Naive thymus-derived CD4-positive, alpha-beta T cell (primary cell): ENCODE measurements at places on chromosomes 11 and 22. TPM values are rescaled to one million over a fixed set of nuclear protein-coding genes. Genes with fewer than 3 reads are reported as not detected.

DNA sequence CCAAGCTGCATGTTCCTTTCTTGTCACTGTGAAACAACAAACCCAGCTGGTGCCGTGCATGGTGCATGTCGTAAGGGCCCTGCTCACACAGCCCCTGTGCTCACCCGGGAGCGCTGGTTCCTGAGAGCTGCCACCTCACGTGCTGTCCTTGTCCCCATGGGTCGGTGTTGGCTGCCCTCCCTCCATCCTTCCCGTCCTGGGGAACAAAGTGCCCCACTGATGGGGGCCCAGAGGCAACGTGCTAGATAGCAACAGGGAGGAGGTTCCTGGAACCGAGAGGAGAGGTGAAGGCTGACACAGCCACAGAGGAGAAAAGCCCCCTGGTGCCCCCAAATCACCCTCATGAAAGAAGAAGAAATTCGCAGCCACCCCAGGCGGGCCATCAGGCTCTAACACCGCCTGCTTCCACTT lies 56.6 kb upstream of the SLC22A12 start:
- no peak for DNase-seq

GRCh38 chr11:119056421-119056999 lies 495 bp downstream of the HYOU1 start:
- peak; percentile 30 for DNase-seq

DNA sequence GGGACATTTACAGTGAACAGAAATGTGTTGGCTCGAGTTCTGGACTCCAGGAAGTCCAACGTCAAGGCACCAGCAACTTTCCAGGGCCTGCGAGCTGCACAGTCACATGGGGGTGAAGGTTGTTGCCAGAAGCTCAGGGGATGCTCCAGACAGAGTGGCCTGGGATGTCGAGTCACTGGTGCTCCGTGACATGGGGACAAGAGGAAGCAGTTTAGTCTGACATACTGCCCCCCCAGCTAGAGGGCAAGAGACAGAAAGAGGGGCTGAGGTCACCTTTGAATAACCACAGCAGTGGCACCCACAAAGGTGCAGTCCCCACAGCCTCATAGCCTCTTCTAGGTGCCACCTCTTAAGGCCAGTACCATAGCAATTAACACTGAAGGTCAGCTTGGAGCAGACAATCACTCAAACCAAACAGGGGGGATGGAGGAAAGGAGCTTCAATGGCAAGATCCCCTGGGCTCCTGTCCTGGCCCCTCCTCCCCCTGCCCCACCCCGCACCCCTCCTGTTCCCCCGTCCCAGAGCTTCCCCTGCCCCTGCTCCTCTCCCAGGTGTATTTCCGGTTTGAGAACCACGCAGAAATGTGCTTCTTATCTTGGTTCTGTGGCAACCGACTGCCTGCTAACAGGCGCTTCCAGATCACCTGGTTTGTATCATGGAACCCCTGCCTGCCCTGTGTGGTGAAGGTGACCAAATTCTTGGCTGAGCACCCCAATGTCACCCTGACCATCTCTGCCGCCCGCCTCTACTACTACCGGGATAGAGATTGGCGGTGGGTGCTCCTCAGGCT lies 3.8 kb downstream of the APOBEC3D start:
- peak; percentile 28 for DNase-seq

GRCh38 chr22:36385491-36386350 lies 2.0 kb downstream of the MYH9 start:
- DNase-seq: peak; percentile 40

DNA sequence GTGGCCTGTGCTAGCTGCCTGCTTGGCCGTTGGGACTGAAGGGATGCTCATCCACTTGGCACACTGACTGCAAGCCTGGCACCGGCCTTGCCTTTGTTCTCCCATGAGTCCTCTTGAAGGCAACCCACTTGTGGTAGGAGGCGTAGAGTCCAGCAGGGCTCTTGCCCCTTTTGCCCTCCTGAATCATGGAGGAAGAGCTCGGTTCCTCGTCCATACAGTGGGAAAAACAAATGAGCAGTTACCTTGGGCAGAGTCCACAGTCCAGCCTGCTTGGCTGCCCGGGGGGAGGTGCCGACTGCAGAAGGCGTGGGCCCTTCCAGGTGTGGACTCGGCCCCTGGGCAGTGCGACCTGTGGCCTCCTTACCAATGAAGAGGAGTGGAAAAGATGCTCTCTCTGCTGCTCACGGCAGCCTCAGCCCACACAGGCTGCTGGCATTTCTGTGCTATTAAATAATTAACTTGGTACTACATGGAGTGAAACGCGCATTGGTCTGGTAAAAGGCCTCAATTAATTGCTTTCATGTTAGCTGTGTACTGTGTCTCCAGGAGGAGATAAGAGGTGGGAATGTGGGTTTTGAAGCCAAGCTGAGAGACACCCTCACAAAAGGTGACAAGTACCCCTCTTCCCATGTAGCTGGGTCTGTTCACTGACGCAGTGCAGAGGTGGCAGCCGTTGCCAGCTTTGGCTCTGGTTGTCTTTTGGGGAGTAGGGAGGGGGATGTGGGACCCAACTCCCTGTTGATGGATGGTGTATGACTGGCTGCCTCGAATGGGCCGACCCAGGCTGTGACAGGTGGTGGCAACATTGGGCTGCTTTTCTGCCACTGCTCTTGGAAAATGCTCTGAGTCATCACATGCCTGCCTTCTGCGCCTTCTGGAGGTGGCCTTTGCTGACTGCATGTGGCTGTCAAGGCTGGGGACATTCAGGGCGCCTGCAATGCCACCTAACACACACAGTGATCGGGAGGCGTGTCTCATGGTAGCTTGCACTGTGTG lies 26.8 kb upstream of the B3GAT1 start:
- DNase-seq: no peak

- DNase-seq: no peak
Measured at GRCh38 chr22:24400034-24400725, 27.2 kb upstream of the ADORA2A start.

GRCh38 chr11:108241330-108242037 lies 18.6 kb downstream of the ATM start:
- DNase-seq: no peak

DNA sequence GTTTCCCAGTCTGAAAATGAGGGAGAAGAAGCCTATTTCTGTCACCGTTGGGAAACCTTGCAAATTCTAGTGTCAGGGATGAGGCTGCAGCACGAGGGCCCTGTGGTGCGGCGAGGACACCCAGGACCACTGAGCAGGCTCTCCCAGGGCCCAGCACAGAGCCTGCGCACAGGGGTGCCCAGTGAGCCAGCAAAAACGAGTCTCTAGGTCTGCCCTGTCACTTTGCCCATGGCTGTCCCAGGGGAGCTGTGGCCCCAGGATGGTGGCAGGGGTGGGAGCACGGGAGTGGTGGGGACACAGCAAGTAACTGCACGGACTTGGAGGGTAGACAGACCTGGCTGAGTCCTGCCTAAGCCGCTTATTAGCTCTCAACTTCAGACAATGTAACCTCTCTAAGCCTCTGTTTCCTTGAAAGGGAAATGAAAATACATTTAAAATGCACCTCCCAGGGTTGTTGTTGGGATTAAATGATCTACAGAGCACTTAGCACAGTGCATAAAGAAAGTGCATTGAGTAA lies 44.2 kb downstream of the DSCAML1 start:
- no peak for DNase-seq

Gene VPREB1
- total RNA-seq: not detected

DNA sequence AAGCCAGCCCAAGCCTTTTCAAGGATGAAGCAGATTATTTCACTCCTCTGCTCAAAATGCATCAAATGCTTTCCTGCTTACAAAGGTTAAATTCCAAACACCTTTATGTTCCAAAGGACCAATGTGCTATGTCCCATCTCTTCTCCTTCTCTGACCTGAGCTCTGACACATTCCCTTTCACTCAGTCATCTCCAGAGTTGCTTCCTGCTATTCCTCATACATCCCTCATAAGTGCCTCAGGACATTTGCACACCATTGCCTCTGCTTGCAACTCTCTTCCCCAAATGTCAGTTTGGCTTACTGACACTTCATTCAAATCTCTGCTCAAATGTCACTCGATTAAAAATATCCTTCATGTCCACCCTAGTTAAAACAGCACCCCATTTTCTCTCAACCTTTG lies 53.3 kb upstream of the BMAL1 start:
- DNase-seq: no peak

DNA sequence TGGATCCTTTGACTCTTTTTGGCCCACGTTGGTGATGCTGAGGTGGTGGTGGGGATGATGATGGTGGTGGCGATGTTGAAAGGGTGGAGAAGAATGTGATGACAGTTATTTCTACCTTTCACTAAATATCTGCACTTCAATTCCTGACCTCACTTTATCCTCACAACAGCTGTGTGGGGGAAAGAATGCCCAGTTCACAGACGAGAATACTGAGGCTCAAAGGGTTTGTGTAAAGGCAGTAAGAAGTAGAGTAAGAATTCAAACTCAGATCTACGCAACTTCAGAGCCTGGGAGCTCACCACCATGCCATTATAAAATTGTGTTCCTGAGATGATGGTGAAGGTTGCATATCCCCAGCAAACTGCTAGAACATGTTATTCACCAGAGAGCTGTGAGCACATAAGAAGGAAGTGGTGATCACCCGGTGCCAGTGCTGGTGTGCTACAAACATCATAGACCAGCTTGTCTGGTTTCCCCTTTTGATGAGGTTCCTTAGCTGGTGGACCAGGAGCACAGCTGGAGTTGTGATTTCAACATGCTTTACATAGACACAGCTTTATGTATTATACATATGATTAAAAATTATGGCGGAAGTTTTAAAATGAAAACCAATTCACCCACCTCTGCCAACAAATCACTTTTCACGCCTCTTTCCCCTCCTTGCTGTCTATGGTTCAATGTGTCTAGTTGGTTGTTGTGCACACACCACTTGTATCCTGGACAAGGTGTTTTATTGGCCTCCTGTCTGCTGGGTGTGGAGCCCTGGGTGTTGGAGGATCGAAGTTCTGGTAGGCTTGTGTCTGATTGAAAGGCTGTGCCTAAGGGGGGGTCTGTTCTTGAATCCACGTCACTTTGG lies 6.2 kb downstream of the ST14 start:
- DNase-seq: no peak

DNA sequence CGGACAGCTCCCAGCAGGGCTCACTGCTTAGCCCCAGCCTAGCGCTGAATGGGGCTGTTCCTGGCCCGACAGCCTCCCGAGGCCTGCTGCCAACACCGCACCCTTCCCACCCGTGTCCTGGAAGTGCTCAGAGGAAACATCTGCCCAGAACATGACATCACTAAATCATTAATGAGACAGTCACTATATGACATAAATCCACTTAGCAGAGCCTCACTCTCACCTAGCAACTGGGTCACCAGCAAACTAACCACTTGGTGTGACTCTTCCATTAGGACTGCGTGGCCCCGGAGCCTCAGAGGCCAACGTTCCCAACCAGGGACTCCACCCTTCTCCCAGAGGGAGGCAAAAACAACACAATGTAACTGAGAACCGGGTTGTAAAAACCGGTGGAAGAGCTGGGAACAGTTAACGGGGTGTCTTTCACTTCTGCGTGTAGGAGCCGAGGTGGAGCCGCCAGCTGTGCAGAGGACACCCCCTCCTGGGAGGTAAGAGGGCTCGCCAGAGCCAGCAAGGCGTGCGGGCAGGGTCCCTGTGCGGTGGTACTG lies 21.4 kb upstream of the PACSIN2 start:
- no peak for DNase-seq

Gene JHY
- total RNA-seq: 4.1 TPM

DNA sequence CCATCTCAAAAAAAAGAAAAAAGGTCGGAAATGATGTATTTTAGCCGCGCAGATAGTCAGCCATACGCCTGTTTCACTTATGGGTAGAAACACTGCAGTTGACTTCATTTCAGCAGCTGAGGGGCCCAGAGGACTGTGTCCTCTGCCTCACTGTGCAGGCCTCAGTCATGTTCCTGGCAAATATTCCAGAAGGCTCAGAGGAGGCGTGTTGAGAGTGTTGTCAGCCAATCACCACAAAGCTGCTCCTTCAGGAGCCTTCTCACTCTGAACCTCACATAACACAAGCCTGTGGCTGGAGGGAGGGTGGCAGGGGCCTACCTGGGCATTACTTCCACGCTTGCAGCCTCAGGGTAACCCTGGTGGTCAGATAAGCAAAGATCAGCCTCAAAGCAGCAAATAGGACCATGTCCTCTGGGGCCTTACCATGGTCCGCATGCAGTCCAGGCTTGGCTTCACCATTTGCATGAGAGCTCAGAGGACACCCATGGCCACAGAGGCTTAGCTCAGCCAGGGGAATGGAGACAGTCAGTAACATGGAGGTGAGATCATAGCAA lies 17.3 kb upstream of the TREH start:
- no peak for DNase-seq

Gene GRIK4
- not detected for total RNA-seq

Gene THY1
- 1.6 and 2.2 TPM in 2 replicates for total RNA-seq

Gene DCUN1D5
- 12.2 TPM for total RNA-seq

GRCh38 chr22:39932918-39933649 lies 27.1 kb upstream of the TMA7B start:
- no peak for DNase-seq

DNA sequence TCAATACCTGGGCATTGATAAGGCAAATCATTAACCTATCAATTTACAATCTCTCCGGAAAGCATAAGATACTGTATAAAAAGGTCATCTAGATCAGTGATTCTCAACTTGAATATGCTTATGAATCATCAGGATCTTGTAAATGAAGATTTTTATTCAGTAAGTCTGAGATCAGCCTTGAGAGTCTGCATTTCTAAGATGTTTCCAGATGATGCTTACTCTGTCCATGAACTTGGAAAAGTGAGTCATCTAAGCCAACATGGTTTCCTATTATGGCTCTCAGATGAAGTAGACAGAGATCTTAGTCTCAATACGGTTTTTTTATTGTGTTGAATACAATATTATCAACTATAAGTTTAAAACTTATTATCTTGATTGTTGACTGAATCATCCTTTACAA lies 226.4 kb upstream of the KIRREL3 start:
- DNase-seq: no peak

- DNase-seq: no peak
Measured at GRCh38 chr11:57499413-57499982, 16.0 kb downstream of the SLC43A1 start.

Gene WNT11
- total RNA-seq: 0.27 and 0.41 TPM in 2 replicates

- DNase-seq: no peak
Measured at GRCh38 chr22:40215266-40215665, 37.5 kb downstream of the TNRC6B start.
